ENCODE measurements at places on chromosomes 11 and 22.

- DNase-seq: no peak
Observed at GRCh38 chr11:2305788-2306451, 4.1 kb downstream of the TSPAN32 start.

DNA sequence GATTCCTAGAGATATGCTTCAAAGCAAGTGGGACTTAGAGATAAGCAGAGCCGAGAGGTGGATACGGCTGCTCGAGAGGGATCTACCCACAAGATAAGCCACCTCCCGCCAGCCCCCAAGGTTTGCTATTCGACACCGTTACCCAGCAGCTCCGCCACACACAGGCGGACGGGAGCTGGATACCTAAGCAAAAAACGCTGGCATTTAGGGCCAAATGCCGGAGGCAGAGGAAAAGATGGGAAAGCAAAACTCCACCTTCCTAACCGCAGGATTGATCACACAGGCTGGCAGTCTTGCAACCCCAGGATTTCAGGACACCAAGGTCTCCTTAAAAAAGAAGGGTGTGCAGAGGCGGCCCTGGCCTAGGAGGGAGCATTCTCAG, 709 bp downstream of the FTH1 start:
- peak; percentile 27 for DNase-seq

DNA sequence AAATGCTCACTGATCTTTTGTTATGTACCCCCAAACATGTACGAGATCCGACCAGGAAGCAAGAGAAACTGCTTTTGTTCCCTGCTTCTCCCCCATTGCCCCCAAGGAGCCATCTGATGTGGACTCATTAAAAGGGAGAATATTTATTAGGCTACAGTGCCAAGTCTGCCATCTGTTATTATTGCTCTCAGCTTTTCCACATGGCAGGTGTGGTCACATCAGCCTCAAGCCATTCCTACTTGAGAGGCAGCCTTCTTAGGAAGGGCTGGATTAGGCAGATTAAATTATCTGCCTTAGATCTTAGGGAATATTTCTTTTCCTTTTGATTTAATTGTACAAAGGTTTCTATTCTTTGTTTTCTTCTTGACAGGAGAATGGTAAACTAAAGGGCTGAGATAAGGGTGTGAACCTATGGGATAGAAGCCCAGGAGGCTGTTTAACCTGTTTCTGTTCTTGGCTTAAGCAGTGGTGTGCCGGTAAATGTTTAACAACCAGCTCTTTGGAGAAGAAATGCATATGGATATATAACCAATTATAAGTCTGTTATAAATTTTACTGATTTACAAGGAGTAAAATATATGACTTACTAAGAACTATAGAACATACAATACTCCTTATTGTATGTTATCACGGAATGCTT, 88.8 kb downstream of the PDHX start:
- DNase-seq: no peak

DNA sequence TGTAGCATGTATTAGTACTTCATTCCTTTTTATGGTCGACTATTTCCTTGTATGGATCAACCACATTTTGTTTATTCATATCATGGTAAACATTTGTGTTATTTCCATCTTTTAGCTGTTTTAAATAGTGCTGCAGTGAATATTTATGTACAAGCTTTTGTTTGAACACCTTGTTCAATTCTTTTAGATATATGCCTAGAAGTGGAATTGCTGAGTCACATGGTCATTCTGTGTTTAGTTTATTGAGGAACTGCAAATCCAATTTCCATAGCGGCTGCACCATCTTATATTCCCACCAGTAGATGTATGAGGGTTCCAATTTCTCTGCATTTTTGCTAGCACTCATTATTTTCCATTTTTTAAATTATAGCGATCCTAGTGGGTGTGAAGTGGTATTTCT, 61.5 kb upstream of the GRK2 start:
- no peak for DNase-seq

- DNase-seq: no peak
Observed at GRCh38 chr11:120332822-120333716, 3.1 kb upstream of the ARHGEF12 start.

- no peak for DNase-seq
Observed at GRCh38 chr11:32526760-32527159, 56.9 kb upstream of the EIF3M start.

GRCh38 chr11:22162756-22163155, 30.1 kb upstream of the ANO5 start:
- no peak for DNase-seq

DNA sequence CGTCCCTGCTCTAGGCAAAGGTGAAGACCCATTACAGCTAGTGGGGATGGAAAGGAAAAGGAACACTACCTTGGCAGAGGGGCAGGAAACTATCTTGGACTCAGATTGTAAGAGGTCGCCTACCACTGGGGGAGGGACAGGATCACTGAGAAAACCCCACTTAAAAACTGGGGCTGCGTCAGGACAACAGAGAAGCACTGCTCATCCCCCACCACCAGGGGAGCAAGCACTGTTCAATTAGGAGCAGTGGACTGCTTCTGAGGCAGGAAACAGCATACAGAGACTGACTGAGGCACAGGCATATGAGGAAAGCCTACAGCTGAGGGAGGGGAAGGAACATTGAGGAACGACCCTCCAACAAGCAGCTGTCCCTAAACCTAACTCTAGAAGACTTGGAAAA, 20.8 kb upstream of the DLAT start:
- DNase-seq: peak; percentile 7

- DNase-seq: no peak
Observed at GRCh38 chr11:88555018-88555828, 217.7 kb upstream of the CTSC start.

GRCh38 chr11:14500181-14500651, 605 bp upstream of the COPB1 start:
- peak; percentile 71 for DNase-seq

- DNase-seq: no peak
Observed at GRCh38 chr11:46469926-46470325, 78.3 kb upstream of the CHRM4 start.

- no peak for DNase-seq
Observed at GRCh38 chr22:25816522-25817059, 74.6 kb downstream of the MYO18B start.

DNA sequence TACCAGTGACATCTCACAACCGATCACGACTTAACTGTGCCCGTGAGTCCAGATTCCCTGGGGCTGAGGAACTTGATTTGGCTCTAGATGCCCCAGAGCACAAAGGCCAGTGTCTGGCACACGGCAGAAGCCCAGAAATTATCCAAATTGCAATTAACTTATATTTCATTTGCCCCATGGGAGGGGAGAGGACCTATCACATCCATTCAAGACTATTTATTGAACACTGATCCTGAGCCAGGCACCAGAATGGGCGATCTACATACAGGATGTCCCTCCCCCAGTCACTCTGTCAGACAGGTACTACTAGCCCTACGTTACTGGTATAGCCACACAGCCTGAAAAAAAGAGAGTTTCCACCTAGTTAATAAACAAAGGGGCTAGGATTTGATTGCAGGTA, 5.1 kb downstream of the DNAL4 start:
- no peak for DNase-seq

DNA sequence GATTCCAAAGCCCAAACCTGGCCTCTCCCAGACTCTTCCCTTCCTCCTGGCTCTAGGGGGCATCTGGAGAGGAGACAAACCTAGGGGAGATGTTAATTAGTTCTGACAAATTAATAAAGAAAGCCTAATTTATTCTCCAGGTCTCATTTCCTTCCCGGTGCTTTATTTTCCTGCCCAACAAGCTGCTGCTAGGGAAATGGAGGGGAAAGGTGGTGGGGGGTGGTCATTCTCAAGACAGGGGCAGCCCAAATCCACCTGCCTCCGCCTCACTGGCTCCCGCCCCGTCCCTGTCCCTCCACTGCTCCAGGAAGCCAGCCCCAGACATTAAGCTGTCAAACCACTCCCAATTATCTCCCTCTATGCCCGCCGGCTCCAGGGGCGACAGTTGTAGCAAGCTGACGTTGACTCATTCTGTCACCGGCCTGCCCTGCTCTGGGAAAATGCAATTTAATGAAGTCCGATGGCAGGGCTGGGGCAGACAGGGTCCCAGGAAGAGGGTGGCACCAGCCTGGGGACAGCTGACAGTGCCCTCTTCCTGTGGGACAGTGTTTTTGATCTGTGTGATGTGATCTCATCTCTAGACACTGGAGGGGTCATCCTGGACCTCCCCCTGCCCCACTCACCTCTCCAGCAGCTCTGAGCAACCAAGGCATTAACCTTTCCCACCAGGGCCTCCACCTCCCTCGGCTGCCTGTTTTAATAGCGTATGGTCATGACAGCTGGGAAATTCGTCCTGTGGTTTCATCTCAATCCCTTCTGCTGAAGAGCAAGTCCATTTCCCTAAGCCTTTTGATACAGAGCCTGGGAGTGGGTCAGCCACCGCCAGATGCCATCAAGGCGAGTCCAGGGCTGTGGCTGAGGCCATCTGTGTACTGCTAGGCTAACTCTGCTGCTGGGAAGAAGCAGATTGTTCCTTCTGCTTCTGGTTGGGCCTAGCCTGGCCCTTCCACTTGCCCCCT, 27.1 kb downstream of the NECTIN1 start:
- no peak for DNase-seq

DNA sequence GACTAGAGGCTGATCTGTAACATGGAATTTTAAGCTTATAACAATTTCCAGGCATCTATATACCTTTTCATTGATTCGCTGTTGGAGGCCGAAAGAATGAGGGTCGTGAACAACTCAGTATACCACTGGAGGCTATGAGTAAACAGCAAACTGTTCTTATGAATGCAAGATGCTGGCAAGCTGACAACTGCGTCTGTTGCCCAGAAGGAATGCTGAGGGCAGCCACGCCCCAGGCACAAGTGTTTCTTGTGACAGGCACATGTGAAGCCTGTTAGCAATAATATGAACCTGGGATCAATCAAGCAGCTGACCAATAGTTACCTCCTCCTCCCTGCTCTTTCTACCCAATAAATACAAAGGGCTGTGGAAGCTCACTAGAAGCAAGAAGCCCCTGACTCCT, 15.3 kb downstream of the RTCB start:
- no peak for DNase-seq

DNA sequence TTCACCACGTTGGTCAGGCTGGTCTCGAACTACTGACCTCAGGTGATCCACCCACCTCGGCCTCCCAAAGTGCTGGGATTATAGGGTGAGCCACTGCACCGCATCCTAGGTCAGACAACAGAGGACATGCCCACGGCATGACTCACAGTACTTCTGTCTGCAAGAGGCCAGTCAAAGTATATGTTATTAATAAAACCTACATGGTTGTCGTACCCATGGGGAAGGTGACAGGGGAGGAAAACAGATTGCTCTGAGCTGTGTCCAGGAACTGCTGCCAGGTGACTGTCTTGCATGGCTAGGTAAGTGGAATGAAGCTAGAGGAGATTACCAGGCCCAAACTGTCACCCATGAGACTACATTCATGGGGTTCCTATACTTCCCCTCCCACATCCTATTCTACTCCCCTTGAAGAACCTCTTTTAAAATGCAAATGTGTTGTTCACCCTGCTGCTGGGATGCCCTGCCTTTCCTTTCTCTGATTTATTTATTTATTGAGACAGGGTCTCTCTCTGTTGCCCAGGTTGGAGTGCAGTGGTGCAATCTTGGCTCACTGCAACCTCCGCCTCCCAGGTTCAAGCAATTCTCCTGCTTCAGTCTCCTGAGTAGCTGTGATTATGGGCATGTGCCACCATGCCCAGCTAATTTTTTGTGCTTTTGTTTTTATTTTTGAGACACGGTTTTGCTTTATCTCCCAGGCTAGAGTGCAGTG, 2.0 kb upstream of the NLRX1 start:
- DNase-seq: no peak

- no peak for DNase-seq
Observed at GRCh38 chr11:61406067-61406466, 13.7 kb downstream of the TMEM216 start.

- no peak for DNase-seq
Observed at GRCh38 chr11:1073261-1073724, 1.4 kb upstream of the MUC2 start.

GRCh38 chr11:26025676-26026075, 306.3 kb upstream of the ANO3 start:
- DNase-seq: no peak

DNA sequence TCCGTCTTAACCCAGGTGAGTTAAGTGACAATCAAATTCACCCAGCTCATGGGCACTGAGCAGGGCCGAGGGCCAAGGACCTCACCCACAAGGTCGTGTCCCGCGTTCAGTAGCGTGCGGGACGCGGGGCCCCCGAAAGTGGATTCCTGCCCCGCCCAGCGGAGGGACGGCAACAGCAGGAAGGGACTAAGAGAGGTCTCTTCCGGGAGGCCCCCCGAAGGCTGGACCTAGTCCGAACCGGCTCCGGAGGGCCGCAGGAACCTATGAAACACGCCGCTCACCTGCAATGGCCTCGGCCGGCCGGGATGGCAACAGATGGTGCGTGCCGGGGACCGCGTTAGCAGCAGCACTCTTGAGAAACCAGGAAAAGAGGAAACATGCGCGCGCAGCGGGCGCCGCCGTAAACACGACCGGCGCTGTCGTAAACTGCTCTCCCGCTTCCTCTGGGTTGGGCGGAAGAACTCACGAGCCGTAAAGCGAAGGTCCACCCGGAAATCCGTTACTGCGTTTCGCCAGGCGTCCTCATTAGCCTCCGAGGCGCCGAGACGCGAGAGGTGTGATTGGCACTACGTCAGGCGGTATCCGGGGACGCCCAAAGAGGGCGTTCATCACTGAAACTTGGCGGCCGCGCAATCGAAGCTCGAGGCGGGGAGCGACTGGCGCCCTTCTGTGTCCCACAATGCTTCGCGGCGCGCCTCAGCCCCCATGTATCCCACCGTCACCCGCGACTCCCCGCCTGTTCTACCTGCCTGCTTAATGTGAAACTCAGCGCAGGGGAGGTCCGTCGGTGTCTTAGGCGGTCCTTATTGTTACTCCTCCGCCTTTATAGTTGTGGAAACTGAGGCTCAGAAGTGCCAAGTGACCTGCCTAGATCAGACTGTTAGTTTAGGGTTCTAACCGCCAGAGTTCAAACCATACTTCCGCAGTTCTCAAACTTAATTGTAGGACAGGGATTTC, at the start of gene EIF3D:
Gene EIF3D, minus strand, starts transcription at position 372 of the 957 bp plus-strand sequence. CDS start 3,045 bp downstream, outside the sequence.
- peak; percentile 100 for DNase-seq

DNA sequence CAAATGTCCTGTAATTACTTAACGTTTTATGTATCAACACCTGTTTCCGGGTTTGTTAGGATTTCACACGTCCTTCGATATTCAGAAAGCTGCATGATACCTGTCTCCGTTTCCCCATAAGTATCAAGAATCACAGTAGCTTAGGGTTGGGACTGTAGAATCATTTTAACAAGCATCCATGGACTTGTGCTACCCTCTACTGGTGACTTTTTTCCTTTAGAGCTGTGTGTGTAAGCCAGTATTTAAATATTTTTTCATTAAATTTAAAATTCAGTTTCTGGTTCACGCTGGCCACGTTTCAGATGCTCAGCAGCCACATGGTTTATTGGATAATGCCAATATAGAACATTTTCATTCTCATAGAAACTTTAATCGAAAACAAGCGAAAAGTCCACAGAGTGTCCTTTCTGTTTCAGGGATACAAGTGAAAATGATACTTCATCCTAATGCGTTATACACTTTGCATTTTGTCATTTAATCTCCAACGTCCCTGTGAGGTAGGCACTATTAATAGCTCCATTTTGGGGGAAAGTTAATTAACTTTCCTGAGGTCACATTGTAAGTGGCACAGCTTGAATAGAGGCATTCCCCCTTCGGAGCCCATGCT, 61.5 kb upstream of the SLC25A18 start:
- peak; percentile 60 for DNase-seq
